ENCODE measurements at places on chromosomes 5 and 9.

DNA sequence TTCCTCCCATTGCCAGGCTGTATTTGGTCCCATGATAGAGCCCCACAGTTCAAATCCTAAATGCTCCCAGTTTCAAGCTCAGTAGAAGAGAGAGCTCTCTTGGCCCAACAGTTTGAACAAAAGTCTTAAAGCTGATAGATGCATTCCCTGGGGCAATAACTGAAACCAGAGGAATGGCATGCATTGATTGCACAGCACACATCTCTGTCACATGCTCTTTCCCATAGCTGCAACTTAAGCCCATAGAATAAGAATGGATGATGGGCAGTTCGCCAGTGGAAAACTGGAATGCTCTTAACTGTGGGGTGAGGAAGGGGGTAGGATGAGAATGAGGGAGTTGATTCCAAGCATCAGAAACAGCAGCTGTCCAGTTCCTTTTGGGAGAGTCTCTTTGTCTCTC is 1942.4 kb upstream of the WWC1 start:
- DNase-seq: no peak

DNA sequence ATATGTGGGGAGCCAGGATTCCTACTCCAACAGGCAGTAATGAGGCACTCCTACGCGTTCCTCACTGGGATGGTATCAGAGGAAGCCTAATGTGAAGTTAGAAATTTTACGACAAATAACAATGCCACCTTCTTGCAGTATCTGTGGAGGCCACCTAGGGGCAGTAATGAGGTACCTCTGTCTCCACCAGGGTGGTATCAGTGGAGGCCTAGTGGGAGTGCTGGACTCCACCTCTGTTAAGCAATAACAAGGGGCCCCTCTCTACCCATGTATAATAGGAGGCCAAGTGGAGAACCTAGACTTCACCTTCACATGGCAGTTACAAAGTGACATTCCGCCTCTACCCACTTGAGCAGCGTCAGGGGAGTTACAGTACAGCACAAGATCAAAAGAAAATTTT is 147.9 kb downstream of the PLPPR1 start:
- no peak for DNase-seq

DNA sequence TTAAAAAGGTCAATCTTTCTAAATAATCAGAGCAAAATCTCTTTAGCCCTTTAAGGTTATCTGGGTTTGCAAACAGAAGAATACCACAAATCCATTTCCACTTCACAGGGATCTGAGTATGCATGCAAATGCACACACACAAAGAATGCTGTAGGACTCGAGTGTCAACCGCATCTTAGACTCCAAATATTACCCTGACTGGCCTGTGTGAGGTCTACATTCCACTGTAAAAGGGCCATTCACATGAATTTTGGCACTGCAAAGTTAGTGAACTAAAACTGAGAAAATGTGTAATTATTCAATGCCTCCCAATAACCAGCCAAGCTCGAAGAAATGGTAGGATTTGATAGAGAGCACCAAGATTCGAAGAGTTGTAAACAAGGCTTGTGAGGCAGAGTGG is 199.9 kb downstream of the AGTPBP1 start:
- no peak for DNase-seq

DNA sequence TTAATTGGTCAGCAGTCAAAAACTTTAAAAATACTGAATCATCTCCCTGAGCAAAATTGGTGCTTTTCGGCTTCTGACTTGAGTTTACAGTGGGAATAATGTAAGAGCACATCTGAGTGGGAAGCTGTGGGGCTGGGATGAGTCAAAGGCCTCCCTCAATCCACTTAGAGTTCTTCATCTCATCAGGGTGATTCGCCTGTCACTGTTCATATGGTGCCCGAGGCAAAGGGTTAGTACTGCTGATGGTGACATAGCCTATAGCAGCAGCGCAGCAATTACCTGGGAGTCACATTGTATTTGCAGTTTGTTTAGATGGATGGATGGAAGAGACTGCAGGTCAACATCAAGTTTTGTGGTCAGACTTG is 113.8 kb upstream of the ZNF608 start:
- no peak for DNase-seq

DNA sequence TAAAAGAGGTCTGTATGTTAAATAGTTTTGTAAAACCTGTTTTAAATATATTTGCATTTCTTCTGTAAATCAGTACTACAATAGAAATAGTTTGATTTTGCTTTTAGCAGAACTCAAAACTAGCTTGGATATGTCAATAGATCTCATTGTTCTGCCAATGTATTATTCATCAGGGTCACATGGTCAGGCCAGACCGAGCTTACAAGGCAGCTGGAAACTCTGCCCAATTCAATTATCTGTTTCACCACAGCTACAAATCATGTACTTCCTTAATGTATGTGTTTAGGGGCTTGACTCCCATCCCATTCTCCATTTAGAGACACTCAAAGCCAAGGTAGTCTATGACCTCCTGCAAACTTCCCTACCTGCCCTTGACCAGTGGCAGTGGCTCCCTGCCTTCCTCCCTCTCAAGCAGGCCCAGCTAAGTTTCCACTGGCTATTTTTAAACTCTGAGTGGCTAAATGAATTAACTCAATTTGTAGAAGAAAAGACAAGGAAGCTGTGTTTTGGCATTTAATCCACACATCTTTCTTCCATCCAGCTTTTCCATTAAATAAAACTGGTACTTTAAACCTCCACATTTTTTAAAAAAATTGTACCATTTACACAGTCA is 46.4 kb upstream of the SELENOP start:
- DNase-seq: no peak

GRCh38 chr9:16637218-16637617 is 233.3 kb downstream of the BNC2 start:
- no peak for DNase-seq

- DNase-seq: no peak
Observed at GRCh38 chr5:78611126-78611605, 37.4 kb downstream of the LHFPL2 start.

DNA sequence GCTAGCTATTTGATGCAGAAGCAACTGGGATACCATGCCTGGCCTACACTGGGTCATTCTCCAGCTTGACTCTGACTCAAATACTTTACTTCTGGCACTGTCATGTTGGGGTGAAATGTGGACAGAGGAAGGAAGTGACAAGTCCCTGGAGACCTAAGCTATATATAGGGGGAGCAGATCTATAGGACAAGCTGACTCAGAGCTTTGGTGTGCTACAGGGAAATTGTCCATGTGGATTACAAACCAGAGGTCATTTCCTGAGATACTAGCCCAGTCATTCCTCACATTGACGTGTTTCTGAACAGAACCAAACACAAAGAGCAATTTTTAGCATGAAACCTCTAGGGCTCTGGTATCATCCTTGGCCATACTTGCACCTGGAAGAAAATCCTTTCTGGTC is 531.6 kb upstream of the CLINT1 start:
- DNase-seq: no peak

DNA sequence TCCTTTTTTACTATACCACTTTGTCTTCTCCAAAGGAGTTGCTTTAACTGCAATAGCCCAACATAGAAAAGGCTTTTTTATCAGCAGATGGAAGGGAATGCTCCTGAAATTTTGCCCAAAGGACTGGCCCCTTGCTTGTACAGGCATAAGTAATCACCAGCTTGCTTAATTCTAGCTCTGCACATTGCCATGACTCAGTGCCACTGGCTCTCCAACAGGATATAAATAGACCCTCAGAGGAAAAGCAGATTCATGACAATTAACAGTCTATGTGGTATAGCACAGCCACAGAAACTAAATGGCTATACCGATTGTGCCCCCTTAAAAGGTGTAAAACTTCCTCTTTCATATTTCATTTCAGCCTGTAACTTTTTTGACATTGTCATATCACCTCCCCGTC is 227.0 kb downstream of the ZNF608 start:
- DNase-seq: no peak

- DNase-seq: no peak
Observed at GRCh38 chr5:150630461-150631325, 9.8 kb upstream of the SYNPO start.

- no peak for DNase-seq
Observed at GRCh38 chr9:136312436-136312835, 8.5 kb upstream of the CCDC187 start.

Measured in memory B cell (primary cell).